ENCODE measurements at places on chromosomes 1 and 21. TPM values are rescaled to one million over a fixed set of nuclear protein-coding genes. Genes with fewer than 3 reads are reported as not detected.

The PLD5 gene
- total RNA-seq = not detected

The TDRD5 gene
- not detected for total RNA-seq

The L1TD1 gene
- not detected for total RNA-seq

The SRSF11 gene
- 51.2 TPM for total RNA-seq

The NOC2L gene
- total RNA-seq = 140 TPM

The LAX1 gene
- total RNA-seq = not detected

The WNT9A gene
- 2.7 TPM for total RNA-seq

The DNAI4 gene
- 6.5 TPM for total RNA-seq

The OPRD1 gene
- not detected for total RNA-seq

The PGLYRP3 gene
- not detected for total RNA-seq

The CRTC2 gene
- total RNA-seq = 2.2 TPM

The ICOSLG gene
- total RNA-seq = 4.5 TPM

The VSIG8 gene
- 0.57 TPM for total RNA-seq

The ZNF593OS gene
- total RNA-seq = not detected

The OLIG2 gene
- not detected for total RNA-seq

The ZMYND12 gene
- total RNA-seq = 0.68 TPM

The PTGFRN gene
- total RNA-seq = 26.4 TPM

The CREG1 gene
- 219 TPM for total RNA-seq

- peak; percentile 76 for DNase-seq
These were observed at the start of gene EFNA1 for GRCh38 chr1:155127105-155127966. EFNA1 (plus strand) TSS chr1:155127876; CDS start chr1:155127978, 102 bp downstream.

- DNase-seq = no peak
These were observed 85.7 kb upstream of the COL11A1 start for GRCh38 chr1:103194060-103194459.

DNA sequence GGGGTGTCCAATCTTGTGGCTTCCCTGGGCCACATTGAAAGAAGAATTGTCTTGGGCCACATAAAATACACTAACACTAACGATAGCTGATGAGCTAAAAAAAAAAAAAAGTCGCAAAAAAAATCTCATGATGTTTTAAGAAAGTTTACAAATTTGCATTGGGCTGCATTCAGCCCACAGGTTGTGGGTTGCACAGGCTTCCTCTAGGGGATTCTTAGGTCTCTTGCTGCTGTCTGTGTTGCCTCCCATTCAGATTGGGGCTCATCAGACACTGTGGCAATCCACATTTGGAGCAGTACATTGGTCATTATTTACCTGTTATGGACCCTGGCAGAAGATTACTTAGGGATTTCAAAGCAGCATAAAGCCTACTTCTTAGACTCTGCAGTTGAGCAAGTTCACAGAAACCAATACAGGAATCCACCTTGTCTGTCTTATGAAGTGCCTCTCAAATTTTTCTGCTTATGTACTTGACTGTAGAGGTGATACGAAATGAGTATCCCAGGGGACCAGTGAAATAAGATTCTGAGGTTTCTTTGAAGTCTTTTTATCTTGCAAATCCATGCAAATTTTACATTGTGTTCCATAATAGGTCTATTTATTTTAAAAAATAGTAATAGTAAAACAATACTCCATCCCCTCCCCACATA lies 205.5 kb downstream of the RPS6KC1 start:
- DNase-seq = no peak

DNA sequence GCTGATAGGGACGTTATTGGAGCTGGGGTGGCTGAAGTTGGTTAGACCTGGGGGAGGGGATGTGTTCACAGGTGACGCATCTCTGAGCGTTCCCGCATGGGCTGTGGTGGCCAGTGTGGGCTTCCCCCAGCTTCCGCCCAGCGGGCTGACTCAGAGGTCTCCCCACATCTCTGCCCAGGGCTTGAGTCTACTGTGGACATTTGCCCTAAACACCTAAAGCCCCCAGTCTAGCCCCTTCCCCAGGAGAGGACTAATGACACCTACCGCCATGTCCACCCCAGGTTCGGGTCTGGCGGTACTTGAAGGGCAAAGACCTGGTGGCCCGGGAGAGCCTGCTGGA lies 2.0 kb downstream of the AGRN start:
- DNase-seq = no peak

- no peak for DNase-seq
These were observed 723.5 kb upstream of the ADAMTS5 start for GRCh38 chr21:27690426-27690825.

GRCh38 chr1:172351754-172352161 lies 68.7 kb upstream of the C1orf105 start:
- DNase-seq = peak; percentile 88

DNA sequence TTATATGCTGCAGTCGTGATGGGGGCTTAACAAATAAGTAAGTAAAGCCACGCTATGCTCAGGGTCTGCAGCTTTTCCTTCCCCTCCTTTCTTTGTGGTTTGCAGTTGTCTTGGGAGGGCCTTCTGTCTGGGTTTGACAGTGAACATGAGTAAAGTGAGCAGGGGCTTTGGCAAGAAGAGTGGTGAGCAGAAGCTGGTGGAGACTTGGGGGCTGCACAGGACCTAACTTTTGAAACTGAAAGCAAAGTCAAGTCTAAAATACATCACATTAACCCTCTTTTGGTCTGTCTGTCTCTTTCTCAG lies 368.6 kb upstream of the VAMP3 start:
- DNase-seq = no peak

DNA sequence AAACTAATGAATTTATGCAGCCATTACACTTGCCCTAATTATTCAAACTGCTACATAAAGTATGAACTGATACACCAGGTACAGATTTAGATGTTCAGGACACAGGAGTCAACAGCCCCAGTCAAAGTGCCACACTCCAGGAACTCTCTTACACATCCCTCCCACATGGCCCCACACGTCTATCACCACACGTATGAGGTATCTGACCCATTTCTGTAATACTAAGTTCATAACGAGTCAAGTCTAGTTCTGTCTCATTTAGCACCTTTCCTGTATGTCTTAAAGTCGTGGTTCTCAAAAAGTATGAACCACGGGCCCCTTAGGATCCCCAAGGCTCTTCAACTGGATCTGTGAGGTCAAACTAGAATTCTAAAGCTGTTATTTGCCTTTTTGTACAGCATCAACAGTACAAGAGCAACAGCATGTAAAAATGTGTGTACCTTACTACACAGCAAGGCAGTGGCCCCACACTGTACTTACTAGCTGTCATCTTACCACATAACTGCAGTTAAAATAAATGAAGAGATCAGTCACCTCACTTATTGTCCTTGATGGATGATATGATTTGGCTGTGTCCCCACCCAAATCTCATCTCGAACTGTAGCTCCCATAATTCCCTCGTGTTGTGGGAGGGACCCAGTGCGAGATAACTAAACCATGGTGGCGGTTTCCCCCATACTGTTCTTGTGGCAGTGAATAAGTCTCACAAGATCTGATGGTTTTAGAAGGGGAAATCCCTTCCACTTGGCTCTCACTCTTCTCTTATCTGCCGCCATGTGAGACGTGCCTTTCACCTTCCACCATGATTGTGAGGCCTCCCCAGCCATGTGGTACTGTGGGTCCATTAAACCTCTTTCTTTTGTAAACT lies 42.6 kb downstream of the SIPA1L2 start:
- DNase-seq = no peak

- DNase-seq = no peak
These were observed 157.0 kb upstream of the GREM2 start for GRCh38 chr1:240768979-240769378.

- no peak for DNase-seq
These were observed 12.4 kb upstream of the ZP4 start for GRCh38 chr1:237902960-237903743.

DNA sequence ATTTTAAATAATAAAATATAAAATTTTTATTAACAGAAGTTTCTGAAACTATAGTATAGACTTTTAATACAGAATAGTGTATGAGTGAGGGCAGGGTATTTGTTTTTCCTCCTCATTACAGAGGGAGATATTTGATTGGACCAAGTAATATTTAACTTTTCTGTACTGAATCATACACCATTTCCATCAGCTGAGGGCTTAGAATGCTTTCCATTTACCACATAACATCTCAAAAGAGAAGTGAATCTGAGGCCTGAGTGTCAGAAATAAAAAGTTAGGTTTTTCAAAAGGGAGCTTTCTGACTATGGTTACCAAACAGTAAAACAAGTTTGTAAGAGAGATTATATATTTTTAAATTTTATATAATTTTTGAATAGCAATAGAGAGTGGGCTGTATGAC lies 29.5 kb downstream of the TLCD4 start:
- no peak for DNase-seq

DNA sequence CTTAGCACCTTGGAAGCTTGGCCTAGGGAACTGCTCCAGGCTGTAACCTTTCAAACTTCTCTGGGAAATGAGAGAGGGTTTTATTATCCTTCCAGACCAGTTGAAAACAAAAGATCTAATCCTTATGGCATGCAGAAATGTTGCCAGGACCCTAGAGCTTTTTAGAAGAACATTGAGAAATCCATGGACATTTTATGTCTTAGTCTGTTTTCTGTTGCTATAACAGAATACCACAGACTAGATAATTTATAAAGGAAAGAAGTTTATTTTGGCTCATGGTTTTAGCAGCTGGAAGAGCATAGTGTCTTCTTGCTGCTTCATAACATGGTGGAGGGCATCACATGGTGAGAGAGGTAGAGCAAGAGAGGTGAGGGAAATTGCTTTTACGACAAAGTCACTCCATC lies 25.8 kb downstream of the OSBPL9 start:
- peak; percentile 72 for DNase-seq

DNA sequence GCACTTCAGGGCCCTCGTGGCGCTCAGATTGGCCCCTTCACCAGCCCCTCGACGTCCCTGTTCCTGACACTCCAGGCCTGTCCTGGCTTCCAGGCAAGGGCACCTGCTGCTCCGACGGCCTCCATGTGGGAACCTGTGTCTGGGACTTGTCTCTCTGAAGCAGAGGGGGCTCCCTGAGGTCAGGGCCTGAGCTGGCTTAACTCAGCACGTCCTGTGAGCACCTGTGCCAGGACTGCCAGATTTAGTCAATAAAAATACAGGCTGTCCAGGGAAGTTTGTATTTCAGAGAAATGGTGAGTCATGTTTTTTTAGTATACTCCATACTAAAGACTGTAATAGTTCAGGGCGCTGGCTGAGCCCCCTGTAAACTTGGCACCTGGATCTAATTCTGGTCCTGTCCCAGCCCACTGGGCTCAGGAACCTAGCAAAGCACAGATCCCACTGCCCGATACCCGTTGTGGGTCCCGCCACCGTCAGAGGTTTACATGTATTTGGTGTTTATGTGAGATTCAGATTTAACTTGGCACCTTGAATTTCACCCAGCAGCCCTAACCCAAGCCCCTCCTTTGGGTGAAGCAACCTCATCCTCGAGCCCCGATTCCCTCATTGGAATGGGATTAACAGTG lies 109.9 kb upstream of the IFFO2 start:
- DNase-seq = no peak

DNA sequence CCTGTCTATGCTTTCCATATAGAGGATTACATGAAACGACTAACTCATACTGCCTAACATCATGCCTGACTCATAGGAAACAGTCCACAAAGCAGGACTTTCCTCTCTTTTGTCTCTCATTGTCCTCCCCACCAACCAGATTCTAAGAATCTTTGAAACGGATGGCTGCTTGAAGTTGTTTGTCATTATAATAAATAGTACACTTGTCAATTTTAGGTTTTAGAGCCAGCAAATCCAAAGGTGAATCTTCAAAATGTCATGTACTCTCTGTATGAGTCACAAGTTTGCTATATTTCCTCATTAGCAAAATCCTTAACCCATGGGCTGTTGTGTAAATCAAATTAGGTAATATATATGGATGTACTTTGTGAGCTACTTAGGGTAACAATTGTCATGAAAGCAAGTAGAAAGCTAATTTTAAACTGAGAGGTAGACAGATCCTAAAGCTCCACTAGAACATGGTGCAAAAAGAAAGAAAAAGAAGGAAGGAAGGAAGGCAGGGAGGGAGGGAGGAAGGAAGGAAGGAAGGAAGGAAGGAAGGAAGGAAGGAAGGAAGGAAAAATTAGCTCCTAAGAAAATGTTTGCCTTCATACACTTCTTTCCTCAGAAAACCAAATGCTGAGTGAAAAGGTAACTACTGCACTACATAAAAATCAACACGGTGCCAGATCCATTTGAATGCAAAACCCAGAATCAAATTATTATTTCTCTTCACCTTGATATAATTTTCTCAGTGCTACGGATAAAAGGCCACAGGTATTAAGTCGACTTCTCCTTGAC lies 129.5 kb upstream of the PRMT6 start:
- no peak for DNase-seq

DNA sequence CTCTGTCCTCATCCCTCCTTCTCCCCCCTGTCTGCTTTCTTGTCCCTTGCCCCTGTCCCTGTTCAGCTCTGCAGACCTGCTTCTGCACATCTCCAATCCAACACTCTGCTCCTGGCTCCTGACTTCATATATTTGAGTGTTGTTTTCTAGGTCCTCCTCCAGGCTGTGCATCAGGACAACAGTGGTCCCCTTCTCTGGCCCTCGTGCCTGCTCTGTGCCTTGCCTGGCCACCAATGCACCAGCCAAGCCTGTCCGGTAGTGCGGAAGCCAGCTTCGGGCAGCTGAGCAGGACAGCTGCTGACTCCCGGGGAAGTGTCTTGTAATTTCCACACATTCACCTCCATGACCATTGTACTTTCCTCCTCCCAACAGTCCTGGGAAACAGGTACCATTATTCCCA lies 203.4 kb upstream of the RAB4A start:
- no peak for DNase-seq

- no peak for DNase-seq
These were observed 22.9 kb upstream of the WARS2 start for GRCh38 chr1:119163396-119163795.

- DNase-seq = no peak
These were observed 40.2 kb upstream of the FCER1A start for GRCh38 chr1:159261721-159262494.

DNA sequence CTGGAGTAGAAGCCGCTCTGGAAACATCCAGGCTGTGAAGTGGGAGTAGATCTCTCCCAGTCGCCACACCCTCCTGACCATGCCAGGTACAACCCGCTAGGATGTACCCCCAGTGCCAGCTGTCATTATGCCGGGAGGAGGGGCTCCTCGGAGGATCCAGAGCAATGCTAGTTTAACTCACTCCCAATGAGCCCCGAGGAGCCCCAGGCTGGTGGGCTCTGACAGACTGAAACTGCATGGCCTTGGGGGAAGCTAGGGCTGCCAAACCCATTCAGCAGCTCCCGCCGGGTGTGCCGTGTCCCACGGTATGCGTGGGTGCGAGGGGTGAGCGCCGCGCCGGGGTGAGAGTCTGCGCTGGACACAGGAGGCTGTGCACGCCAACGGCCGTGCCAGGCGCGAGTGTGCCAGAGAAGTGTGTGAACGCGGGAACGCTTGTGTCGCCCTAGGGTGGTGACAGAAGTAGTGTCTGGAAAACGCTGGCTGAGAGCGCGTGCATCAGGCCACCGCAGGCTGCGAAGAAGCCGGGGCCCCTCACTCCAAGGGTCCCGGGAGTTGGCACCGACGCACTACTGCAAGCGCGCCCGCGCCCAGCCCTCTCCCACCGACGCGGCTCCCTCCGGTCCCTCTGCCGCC lies 177.1 kb upstream of the EDN2 start:
- no peak for DNase-seq

GRCh38 chr1:157696966-157697628 lies 3.5 kb downstream of the FCRL3 start:
- no peak for DNase-seq

All from Caki2 (cell line).